ENCODE measurements at places on chromosomes 1 and 21. TPM values are rescaled to one million over a fixed set of nuclear protein-coding genes. Genes with fewer than 3 reads are reported as not detected.

Gene DRAXIN
- not detected for total RNA-seq

Gene A3GALT2
- total RNA-seq: not detected

Gene CACHD1
- total RNA-seq: 5.6 TPM

Gene FAM72B
- total RNA-seq: 1.9 TPM

Gene PM20D1
- total RNA-seq: 0.22 TPM

Gene SOAT1
- 22.4 TPM for total RNA-seq

Gene VASH2
- total RNA-seq: not detected

DNA sequence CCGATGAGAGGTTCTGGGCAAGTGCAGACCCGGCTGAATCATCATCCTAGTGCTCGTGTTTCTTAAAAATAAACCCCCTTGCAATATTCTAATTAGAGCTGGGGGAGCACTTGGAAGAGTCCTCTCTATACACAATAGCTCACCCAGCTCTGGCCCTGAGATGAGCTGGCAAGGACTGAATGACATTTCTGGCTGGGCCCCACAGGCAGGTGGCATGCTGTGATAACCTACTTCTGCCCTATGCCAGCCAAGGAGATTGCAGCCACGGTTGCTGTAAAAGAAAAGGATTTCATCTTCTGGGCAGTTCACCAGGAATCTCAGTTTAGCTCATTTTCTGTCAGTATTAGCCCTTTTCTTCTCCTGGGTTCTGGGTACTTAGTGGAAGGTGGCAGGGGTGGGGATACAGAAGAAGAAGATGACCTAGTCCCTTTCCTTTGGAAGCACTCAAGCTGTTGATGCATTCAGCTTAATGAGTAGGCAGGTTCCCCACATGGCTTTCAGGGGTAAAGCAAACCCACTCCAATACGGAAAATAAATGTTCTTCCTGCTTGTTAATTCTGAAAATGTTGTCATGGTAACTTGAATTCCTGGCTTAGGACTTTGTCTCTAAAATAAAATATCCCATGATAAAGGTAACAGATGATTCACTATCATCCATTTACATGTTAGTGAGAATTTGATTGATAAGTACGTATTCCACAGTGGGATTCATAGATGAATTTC, 32.2 kb downstream of the VASH2 start:
- no peak for DNase-seq

- DNase-seq: peak; percentile 63
Observed at GRCh38 chr1:230222678-230223077, 155.6 kb downstream of the GALNT2 start.

- DNase-seq: no peak
Observed at GRCh38 chr1:32887623-32888022, 1.3 kb downstream of the HPCA start.

GRCh38 chr1:70134148-70134547, 71.2 kb downstream of the LRRC40 start:
- peak; percentile 18 for DNase-seq

DNA sequence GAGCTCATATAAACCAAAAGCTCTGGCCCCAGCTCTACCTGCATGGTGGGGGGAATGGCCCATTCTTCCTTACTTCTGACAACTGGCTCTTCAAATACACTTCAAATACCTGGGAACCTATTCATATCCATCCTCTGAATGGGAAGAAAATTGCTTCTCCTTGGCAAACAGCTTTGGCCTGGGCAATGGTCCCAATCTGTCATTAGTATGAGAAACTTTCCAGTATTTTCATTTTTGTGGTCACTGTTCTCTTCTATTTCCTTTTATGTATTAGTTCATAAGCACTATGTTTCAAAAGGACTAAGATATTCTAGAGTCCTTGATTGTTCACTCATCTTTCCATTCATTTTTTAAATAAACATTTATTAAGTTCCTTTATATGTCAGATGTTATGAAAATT, 5.2 kb upstream of the HSD3B2 start:
- DNase-seq: peak; percentile 60

GRCh38 chr1:228399531-228400236, 7.0 kb downstream of the TRIM11 start:
- no peak for DNase-seq

GRCh38 chr1:151993084-151993733, 450 bp downstream of the S100A10 start:
- peak; percentile 67 for DNase-seq

DNA sequence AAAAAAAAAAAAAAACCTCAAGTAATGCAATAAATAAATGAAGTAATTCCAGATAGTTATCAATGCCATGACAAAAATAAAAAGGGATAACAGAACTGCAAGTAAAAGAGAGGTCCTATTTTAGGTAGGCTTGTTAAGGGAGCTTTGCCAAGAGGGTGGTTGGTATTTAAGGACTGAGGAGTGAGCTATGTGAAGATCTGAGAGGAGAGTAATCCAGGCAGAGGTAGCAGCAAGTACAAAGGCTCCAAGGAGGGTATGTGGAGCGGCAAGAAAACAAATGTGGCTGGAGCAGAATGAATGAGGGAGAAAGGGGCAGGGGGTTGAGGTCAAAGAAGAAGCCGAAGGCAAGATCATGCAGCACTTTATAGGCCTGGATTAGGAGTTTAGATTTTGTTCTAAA, 59.9 kb upstream of the CDC42BPA start:
- DNase-seq: no peak

DNA sequence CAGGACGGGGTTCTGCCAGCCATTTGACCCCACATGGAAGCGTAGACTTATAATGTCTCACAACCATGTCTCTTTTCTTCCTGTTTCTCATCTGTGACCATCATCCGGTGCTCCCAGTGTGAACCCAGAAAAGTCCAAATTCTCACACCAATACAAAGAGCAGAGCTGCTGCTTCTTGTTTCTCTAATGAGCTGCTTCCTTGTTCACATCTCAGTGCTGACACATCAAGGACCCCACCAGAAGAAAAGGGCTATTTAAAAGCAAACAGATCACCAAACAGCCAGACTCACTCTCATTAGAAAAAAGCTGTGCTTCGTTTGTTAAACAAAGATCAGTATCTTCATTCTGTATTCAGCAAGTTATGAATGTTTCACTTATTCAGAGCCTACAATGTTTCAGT, 835 bp upstream of the LCE1D start:
- DNase-seq: no peak

DNA sequence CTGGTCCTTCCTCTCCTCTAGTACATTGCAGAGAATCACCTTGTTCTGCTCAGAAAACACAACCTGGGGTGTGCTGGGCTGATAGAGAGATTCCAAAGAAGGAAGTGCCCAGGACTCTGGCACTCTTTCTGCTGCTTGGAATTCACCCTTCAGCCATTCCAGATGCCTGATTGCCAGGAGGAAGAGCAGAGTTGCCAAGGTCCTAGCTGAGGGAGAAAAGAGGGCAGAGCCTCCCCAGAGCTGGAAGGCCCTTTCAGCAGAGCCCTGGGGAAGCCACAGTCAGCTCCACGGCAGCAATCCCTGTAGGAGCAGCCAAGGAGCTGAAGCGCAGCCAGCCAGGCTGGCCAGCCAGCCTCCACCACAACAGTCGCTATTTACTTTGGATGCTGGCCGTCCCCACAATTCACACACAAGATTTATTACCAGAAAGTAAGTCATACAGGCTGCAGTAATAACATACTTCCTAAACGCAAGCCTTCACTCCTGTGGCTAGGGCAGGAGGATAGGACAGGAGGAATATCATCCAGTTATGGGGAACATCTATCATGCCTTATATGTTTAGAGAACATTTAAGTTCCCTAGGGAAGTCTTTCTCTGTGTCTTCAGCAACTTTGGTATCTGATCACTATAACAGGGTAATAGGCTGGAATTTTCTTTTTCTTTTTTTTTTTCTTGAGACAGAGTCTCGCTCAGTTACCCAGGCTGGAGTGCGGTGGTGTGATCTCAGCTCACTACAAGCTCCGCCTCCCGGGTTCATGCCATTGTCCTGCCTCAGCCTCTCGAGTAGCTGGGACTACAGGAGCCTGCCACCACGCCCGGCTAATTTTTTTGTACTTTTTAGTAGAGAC, 36.6 kb upstream of the SLC44A3 start:
- DNase-seq: peak; percentile 95

- DNase-seq: no peak
Observed at GRCh38 chr1:159200769-159201168, 3.9 kb upstream of the ACKR1 start.

DNA sequence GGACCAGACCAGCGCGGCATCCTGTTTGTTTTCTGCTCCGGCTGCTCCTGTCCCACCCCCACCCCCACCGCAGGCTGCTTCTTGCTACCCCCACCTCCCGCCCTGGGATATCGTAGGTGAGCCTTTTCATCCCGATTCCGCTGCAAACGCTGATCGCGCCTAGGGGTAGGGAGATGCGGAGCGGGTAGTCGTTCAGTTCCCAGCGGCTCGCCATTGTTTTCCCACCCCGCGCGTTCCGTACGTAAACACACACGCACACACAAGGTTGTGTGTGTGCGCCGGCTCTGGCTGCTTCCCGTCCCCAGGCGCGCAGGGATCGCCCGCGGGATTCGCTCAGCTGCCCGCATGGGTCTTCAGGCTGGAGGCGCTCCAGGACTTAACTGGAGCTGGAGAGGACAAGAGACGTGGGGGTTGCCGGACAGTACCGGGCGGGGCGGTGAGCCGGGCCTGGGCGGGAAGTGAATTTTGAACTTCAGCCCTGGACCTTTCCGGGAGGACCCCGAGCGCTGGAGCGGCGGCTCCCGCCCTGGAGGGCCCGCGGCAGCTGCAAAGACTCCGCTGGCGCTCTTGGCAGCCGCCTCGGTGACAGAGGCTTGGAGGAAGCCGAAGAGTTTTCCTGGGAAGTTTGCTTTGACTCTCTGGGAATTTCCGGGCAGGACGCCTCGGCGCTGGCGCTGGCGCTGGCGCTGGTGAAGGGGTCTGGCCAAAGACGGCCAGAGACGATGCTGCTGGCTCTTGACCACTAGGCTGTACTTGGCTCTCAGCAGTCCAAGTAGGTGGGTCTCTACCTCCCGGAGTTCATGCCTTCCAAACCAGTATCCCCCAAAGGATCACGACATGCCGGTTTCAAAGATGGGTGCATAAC, 1.6 kb downstream of the SOX13 start:
- peak; percentile 75 for DNase-seq

All from GM23248 (cell line).